ENCODE measurements at places on chromosomes 7 and 10.

DNA sequence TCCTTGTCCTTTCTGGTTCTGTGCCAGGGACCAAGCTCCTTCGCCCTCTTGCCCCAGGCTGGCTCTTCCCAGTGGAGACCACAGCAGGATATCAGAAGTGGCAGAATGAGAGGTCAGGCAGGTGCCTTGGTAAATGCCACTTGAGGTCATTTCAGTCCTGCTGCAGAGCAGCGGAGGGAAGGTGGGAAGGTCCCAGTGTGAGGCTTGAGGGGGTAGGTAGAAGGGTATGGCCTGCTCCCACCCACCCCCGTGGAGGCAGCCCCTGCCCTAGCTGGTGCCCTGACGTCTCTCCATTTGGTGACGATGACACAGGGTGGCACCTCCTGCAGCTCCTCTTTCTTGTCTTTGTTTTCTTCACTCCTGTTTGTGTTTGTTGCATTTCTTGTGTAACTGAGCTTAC, 538.8 kb downstream of the TCERG1L start:
- DNase-seq, result no peak

GRCh38 chr10:126570621-126571602, 99.6 kb downstream of the C10orf90 start:
- DNase-seq, result no peak

- DNase-seq, result no peak
These were observed 92.3 kb upstream of the BAIAP2L1 start for GRCh38 chr7:98493030-98493778.

DNA sequence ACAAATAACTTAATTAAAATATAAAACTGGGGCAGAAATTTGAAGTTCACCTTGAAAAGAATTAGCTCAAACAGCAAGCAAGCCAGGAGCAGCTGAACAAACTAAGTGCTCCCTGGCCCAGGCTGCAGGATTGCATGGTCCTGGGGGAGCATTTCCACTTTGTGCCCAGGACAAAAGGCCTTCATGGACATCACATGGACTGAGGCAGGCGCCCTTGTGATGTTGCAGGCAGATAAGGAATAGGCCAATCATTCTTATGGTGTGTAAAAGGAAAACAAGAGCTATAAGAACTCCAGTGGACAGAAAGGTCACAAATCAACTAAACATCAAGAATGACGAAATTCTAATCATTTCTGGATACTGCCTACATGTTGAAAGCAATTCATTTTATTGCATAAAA, 17.5 kb upstream of the TECTB start:
- no peak for DNase-seq

DNA sequence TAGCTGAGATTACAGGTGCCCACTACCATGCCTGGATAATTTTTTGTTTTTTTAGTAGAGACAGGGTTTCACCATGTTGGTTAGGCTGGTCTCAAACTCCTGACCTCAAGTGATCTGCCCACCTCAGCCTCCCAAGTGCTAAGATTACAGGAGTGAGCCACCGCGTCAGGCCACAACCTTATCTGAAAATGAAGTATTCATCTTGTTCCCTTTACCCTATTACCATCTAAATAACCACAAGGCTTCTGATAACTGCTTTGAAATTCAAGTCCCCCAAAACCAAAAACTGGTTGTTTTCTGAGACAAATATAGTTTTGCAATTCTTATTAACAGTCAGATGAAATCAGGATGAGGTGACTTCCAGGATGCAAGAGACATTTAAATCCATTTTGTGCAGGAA, 2.4 kb downstream of the TCTN3 start:
- DNase-seq, result no peak
